ENCODE measurements at places on chromosomes 4 and X.

- DNase-seq, result no peak
Measured at GRCh38 chrX:84064164-84064563, 123.8 kb downstream of the RPS6KA6 start.

GRCh38 chr4:112156112-112156511 lies 10.9 kb downstream of the FAM241A start:
- DNase-seq, result no peak

GRCh38 chr4:1265351-1265750 lies 16.4 kb upstream of the CTBP1 start:
- DNase-seq, result no peak

DNA sequence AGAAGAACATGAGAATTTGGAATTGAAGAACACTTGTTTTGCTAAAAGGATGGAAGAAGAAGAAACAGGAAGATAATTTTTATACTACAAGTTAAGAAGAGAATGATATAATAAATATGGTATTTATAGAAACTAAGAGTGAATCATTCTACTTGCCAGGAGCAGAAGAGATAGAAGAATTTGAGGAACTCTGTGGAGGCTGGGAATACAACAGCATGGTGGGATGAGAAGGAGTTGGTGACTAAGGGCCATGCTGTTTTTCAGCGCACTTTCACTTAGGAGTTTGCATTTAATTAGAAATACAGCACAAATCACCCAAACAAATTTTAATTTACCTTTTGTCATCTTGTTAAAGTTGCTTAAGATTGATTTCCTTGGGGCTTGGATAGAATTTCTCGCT lies 20.5 kb downstream of the HADH start:
- no peak for DNase-seq

DNA sequence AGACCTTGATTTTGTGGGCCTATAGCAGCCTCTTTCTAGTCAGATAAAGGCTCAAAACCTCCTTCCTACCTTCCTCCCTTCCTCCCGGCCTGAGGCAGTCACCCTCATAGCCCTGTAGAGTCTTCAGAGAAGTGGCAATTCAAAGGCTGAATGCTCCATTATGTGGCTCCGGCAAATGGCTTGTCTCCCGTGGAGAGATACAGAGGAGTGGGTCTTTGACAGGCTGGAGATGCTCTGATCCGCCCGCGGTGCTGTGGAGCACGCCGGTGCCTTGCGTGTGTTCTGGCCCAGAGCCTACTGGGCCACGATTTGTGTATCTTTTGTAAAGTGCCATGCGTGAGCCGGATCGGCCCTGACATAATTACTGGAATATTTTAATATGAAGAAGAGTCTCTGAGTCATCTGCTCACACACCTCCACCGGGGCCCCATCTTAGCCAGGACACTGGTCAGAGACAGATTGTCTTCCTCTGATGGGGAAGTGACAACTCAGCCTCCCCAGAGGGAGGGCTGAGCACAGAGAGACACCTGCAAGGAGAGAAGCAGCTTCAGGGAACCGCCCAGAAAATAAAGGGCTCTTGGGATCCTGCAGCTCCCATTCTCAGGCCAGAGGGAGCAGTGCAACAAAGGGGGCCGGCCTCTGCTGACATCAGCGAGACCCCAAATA lies 88.7 kb downstream of the DCTD start:
- no peak for DNase-seq

DNA sequence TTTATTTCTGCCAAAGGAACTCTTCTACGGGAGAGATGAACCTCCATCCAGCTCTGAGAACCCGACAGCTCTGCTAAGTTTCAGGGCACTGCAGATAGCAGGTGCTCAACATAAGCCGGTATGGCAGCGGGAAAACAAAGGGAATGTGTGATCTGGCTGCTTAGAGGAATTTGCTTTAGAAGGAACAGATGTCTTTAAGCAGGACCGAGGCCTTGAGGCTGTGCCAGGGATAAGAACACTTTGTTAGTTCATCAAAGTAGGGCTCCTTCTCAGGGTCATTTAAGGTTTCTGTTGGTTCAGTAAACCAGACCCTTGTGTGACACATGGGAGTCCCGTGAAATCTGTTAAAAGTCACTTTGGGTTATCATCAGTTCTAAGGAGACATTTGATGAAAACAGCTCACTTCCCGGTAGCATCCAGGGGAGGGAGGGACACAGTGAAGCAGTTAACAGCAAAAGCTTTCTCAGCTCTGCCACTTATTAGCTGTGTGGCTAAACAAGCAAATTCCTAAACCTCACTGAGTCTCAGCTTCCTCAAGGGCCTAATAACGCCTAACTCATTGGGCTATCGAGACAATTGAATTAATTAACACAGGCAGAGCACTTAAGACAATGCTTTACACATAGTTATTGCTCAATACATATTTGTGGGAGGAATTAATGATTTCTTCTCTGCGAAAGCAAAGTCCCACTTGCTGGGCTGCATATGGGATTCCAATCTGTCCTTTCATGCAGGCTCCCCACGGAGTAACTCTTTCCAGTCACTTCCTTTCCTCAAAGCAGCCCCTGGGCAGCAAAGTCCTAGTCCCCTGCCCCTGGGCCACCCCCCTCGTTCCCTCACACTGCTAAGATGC lies 2.9 kb upstream of the FTSJ1 start:
- DNase-seq, result no peak

DNA sequence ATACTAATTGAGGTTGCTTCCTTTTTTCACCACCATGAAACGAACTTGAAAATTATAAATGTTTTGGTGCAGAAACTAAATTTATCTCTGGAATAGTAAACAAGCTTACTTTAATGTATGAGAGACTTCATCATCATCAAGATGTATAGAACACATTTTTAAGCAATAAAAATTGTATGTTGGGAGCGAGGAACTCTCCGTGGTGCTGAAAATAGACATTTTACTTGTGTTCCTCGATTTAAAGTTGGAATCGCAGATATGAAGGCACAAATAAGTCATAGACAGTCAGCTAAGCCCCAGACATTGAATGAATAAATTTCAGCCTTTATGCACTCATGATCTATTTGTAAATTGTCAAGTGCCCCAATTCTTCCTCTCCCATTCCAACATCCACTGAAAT lies 310.7 kb downstream of the STK32B start:
- no peak for DNase-seq

- no peak for DNase-seq
Measured at GRCh38 chr4:11669156-11669555, 240.5 kb upstream of the HS3ST1 start.

GRCh38 chrX:32644476-32645245 lies 566.7 kb downstream of the DMD start:
- no peak for DNase-seq

GRCh38 chrX:70343435-70343834 lies 53.5 kb downstream of the KIF4A start:
- no peak for DNase-seq

DNA sequence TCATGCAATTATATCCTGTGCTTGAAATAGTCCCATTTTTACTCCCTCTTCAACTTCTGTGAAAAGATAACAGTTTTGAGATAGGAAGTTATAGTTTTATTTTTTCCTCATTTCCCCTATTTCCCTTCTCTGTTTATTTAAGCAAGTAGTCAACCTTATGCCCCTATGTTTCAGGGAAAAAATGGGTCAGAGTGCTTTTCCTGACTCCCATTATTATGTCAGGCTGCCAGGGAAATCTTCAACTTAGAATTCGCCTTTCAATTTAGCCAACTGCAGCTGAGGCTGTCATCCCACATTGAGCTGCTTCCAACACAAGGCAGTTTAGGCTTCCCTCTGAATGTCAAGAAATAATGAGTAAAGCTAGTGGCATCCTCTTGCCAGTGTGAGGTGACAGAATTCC lies 42.3 kb downstream of the NXT2 start:
- no peak for DNase-seq

GRCh38 chr4:79170077-79170476 lies 155.8 kb downstream of the NAA11 start:
- no peak for DNase-seq

- DNase-seq, result no peak
Measured at GRCh38 chrX:40366661-40367060, 214.1 kb upstream of the ATP6AP2 start.

DNA sequence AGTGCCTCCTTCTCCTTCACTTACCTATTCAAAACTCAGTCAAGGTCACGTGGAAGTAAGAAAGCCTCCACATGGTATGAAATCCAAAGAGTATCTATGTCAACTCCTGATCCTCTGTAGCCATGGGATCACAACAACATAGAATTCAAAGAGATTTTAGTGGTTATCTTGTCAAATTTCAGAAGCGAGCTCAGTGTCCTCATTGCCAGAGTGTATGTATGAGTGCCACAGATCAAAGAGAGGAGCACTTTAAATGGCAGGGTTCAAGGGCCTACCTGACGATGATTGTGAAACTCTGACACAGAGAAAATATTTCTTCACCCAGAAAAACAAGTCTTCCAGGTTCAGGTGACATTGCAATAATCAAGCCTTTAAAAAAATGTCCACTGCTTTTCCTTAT lies 1.2 kb upstream of the ACE2 start:
- no peak for DNase-seq

- DNase-seq, result no peak
Measured at GRCh38 chr4:156633847-156634246, 337.8 kb downstream of the PDGFC start.

GRCh38 chr4:94545296-94545695 lies 93.6 kb downstream of the PDLIM5 start:
- DNase-seq, result no peak

DNA sequence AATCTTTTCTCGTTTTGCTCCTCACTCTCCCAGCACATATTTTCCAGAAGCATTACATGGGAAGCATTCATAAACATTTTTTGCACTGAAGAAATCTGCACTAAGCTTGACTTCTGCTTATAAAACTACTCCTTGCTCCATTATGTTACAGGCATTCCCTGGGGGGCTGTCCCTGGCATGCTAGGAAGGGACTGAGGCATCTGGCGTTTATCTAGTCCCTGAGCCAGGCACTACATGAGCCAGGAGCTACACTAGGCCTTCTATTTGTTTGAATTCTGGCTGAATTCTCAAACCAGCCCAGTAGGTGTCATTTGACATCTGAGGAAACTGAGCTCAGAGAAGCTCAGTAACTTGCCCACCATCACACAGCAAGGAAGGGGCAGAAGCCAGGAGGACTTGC lies 43.3 kb downstream of the NHSL2 start:
- no peak for DNase-seq

DNA sequence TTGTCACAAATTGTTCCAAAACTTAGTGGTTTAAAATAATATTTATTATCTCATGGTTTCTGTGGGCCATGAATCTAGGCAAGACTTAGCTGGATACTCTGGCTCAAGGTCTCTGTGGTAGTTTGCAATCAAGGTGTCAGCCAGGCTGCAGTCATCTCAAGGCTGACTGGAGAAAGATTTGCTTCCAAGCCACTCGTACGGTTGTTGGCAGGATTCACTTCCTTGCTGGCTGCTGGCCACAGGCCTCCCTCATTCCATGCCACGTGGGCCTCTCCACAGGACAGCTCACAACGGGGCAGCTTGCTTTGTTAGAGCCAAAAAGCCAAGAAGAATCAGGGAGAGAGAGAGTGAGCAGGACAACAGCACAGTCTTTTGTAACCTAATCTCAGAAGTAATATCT lies 101.4 kb downstream of the WWC2 start:
- no peak for DNase-seq

- DNase-seq, result no peak
Measured at GRCh38 chr4:187191676-187192075, 468.0 kb upstream of the FAT1 start.

GRCh38 chrX:152157042-152157441 lies 18.7 kb upstream of the MAGEA10 start:
- DNase-seq, result no peak

GRCh38 chr4:170674176-170674575 lies 584.4 kb upstream of the AADAT start:
- no peak for DNase-seq

DNA sequence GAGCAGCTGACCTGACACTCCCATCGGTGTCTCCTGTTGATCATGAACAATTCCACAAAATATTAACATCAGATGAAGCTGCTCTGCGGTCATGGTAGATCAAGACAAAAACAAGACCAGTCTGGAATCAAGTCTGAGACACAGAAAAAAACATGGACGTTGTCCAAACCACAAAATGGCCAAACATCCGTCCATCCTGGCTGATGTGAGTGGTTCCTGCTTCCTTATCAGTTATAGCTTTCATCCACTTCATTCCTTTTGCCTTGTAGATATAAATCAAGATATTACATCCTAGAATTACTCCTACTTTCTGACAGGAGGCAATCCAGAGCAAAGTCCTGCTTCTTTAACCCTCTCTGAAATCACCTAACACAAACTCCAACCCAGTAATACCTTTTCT lies 28.8 kb upstream of the PCSK1N start:
- DNase-seq, result no peak

- DNase-seq, result no peak
Measured at GRCh38 chr4:4755306-4755705, 104.2 kb upstream of the MSX1 start.

DNA sequence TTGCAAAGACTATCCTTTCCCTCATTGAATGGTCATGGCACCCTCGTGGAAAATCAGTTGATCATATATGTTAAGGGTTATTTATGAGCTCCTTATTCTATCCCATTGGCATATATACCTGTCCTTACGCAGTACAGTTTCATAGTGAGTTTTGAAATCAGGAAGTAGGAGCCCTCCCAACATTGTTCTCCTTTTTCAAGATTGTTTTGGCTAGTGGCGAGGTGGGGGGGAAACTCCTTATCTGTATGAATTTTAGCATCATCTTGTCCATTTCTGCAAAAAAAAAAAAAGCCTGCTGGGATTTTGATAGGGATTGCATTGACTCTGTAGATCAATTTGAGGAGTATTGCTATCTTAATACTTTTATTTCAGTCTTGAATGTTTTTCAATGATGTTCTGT lies 2.5 kb upstream of the USP9X start:
- no peak for DNase-seq

GRCh38 chr4:23041501-23041900 lies 348.8 kb downstream of the GBA3 start:
- DNase-seq, result no peak

DNA sequence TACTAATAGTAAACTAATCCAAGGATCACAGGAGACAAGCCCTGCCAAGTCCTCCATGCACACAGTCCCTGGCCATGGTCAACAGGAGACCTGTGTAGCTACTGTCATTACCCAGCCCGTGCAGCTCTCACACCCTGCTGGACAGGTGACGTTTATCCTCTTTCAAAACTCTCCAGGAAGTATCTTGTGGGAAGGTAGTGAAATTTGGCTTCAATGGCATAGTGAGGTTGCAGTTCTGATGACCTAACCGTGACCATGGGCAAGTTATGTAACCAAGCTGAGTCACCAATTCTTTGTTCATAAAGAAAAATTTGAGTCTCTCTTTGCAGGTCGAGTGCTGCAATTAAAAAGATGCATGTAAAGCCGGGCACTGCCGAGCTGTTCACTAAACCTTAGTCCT lies 11.3 kb upstream of the SLC2A9 start:
- DNase-seq, result no peak

DNA sequence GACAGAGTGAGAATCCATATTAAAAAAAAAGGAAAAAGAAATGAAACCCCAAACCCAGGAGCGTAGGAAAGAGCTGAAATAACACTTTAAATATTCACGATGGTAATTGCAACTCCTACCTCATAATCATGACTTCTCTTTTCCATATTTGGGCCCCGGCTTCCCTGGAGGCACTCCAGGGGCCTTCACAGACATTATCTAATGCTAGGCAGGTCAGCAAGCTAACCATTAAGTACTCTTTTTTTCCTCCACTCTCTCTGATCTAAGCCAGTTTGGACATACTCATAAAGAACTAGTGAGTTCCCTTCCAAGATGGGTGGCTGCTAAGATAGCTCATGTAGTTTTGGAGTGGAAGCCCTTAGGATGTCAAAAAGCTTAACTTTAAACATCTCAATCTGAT lies 83.2 kb downstream of the SH3KBP1 start:
- no peak for DNase-seq

All from stimulated activated naive CD8-positive, alpha-beta T cell treated with anti-CD3 and anti-CD28 coated beads, Interleukin-15, Interleukin-2, amounts not matched to agents 100 U/mL and 50 U/mL, for 24 hours (primary cell).